ENCODE measurements at places on chromosomes 5 and 9. TPM values are rescaled to one million over a fixed set of nuclear protein-coding genes. Genes with fewer than 3 reads are reported as not detected.

DNA sequence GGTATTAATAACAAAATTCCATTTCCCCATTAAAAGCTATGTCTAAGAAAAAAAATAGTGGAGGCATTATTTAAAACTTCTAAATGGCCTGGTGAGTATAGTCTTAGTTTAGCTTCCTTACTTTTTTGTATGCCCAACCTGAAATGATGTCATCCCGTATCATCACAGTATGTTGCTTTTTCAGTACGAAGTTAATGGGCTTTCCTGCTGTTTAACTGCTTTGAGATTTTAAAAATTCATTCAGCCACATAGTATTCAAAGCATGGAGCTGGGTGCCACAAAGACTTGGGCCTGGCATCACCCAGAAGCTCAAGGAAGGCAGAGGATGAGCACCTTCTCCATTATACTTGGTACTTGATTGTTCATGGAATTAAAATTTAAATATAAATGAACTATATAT lies 7.4 kb downstream of the F2RL2 start:
- no peak for DNase-seq

- DNase-seq, result no peak
Observed at GRCh38 chr5:54135042-54135441, 175.3 kb downstream of the ARL15 start.

DNA sequence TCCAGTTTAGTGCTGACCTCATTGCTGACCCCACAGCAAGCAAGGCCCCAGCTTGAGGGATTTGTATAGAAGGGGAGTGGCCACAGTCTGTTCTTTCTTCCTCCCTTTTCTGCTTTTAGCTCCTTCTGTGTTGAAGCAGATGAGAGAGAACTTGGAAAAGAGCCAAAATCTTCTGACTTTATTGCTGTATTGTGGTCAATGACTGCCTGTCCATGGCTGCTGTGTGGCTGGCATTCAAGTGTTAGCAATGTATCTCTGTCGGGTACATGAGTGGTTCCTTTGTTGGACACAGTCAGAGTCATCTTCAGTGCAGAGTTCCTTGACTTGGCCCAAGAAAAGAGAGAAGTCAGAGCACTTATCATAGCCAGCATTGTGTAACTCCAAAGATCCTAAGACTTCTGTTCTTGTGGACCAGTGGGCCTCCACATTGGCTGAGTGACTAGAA lies 154.1 kb downstream of the LRRC70 start:
- DNase-seq, result no peak

DNA sequence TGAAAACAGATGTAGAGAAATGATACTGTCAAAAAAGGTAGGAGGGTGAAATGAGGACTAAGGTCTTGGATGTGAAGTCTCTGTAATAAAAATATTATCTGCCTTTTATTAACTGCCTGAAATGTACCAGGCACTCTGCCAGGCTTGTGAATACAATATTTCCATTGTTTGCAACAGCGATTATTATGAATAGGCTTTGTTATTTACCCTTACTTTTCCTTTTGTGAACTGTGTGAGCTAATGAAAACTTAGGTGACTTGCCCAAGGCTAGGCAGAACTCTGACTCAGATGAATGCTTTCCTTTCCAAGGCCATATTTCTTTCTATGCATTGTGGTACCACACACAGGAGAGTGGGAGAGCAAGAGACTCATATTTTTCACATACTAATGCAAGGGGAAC lies 204.1 kb downstream of the CDH12 start:
- DNase-seq, result no peak

The TMCO6 gene
- total RNA-seq, result 25.6 TPM

All from omental fat pad (tissue), 4 donors.